Activated T-helper 1 cell treated with anti-CD3 and anti-CD28 coated beads, Interleukin-12 subunit alpha, Interleukin-12 subunit beta, Interleukin-2, Interleukin-4 antibody, amounts not matched to agents 30 ng/mL and 10 ng/mL and 1 ng/mL, durations not matched to agents 14 hours and 24 hours and 36 hours (primary cell): ENCODE measurements at places on chromosomes 7 and 10. TPM values are rescaled to one million over a fixed set of nuclear protein-coding genes. Genes with fewer than 3 reads are reported as not detected.

The GIMAP2 gene
- total RNA-seq = 24.7 and 29.7 TPM in 2 replicates

The TRIM4 gene
- 22.1 and 24.1 TPM in 2 replicates for total RNA-seq

The CHST15 gene
- 0.15 and 0.18 TPM in 2 replicates for total RNA-seq

The SKIDA1 gene
- total RNA-seq = 0.05 and 0.15 TPM in 2 replicates

The SLC16A9 gene
- 4.2 and 5.4 TPM in 2 replicates for total RNA-seq

The PLAU gene
- total RNA-seq = 0.37 and 0.60 TPM in 2 replicates

The CPEB3 gene
- total RNA-seq = 2.5 and 2.7 TPM in 2 replicates

The ATAD1 gene
- total RNA-seq = 50.1 and 53.0 TPM in 2 replicates
